ENCODE measurements at places on chromosomes 12 and 14.

GRCh38 chr12:57881475-57881874 lies 34.9 kb upstream of the CTDSP2 start:
- DNase-seq, result peak; percentile 55

GRCh38 chr12:45165284-45165683 lies 50.6 kb upstream of the ANO6 start:
- DNase-seq, result no peak

GRCh38 chr12:114954511-114955055 lies 270.6 kb upstream of the TBX3 start:
- no peak for DNase-seq

- no peak for DNase-seq
These were observed 51.0 kb downstream of the SCFD1 start for GRCh38 chr14:30673071-30673470.

DNA sequence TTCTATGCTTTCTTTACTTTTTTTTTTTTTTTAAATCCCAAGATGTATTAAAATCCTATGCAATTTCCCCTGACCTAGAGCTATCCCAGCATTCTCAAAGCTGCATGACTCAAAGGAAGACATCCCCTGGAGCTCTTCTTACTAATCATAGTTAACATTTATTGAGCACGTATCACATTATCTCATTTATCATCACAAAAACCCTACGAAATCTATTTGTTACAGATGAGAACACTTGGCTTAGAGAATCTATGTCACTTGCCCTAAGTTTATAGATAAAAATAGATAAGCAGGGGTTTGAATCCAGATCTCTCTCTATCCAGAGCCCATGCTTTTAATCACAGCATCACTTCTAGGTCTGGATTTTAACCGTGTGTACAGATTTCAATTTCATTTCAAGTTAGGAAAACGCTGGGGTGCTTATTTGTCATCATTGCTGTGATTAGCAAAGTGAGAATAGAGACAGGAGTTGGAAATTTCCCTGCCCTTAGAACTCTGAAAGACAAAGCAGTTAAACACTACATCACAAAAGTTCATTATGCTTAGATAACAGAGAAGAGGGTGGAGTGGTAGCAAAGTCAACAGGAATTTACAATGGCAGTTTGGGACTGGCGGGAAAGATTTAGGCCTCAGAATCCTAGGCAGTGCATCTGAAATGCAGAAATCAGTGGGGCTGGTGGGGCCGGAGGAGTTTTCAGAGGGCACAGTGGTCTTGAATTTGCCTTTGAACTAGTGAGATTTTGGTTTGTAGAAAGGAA lies 177.7 kb upstream of the FRMD6 start:
- no peak for DNase-seq

GRCh38 chr12:39946361-39947280 lies 159.3 kb downstream of the SLC2A13 start:
- DNase-seq, result no peak

DNA sequence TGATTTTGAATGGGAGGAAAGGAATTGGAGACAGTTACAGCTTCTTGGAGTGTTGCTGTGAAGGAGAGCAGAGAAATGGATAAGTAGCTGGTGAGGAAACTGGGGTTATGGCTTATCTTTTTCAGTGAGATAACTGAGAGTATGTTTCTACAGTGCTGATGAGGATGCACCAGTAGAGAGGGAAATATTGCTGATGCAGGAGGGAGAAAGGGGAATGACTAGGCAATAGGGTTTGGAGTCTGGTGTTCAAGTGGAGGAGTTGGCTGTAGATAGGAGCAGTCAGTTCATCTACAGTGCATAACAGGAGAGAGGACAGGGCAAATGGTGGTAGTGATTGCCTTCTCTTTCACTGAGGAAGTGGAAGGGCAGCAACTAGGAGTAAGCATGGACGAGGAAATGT lies 33.0 kb downstream of the SPATS2 start:
- no peak for DNase-seq

All from LoVo (cell line).